GM06990 (cell line): ENCODE measurements at places on chromosomes 2 and 18.

- DNase-seq: no peak
These were observed 93.0 kb downstream of the PID1 start for GRCh38 chr2:229178117-229178516.

DNA sequence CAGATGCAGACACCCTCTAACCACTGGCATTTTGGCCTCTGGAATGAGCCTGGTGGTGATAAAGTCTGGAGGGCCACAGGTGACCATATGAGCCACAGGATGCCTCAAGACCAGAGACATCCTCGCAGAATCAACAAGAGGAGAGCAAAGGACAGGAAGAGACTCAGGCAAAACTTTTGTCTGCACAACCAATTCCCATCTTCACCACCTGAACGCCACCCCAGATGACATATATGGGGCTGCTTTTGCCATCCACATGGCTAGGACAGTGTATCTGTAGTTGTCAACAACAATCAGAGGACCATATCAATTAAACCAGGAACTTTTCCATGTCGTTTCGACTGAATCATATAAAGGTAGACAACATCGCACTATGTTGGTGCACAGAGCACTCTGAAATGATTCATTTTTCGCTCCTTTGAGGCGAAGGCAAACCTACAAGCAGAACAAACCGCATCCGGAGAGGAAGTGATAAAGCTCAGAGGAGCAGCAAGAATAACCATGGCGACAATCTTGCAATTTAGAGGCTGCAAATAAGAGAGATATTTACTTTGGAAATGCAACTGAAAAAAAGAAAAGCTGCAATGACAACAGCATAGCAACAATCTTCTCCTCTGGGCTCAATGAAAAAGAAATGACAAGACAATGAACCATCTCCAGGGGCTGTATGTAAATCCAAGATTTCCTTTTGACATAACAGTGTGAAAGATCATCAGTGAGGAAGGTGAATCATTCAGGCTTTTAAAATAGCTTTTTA, 204.5 kb downstream of the ARL4C start:
- peak; percentile 59 for DNase-seq

DNA sequence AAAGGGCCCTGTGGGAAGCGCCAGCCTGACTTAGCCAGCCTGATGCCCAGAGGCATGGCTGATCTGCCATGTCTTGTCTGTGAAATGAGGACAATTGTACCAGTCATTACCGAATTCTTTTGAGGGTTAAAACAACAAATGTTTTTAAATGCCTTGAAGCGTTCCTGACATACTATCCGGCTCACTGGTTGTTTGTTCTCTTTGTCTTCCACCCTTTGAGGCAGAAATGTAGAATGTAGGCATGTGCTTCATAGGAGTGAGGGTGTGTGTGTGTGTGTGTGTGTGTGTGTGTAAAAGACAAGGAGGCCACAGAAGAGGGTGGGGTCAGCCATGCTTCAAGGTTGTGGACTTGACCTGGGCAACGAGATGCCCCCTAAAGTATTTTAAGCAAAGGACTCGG, 35.5 kb downstream of the TGFBRAP1 start:
- DNase-seq: no peak

- DNase-seq: no peak
These were observed 366.7 kb downstream of the NUP35 start for GRCh38 chr2:183490914-183491313.

GRCh38 chr2:20217041-20217970, 7.6 kb downstream of the SDC1 start:
- DNase-seq: no peak

DNA sequence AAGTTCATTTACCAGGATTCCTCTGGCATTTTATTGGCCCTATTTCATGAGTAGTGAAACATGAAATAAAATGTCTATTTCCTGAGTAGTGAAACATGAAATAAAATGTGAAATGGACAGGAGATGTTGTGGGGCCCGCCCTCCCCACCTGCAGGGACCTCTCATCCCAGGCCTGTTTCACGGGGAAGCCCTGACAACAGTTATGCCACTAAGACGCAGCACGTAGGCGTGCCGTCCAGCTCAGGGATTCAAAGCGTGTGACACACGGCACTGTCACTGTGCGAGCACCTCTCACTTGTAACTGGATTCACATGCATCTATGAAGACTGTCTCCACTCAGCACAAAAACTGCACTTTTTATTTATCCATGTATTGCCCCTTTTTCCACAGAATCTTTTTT, 83.4 kb upstream of the SNTG2 start:
- no peak for DNase-seq
